ENCODE measurements at places on chromosomes 2 and 18.

DNA sequence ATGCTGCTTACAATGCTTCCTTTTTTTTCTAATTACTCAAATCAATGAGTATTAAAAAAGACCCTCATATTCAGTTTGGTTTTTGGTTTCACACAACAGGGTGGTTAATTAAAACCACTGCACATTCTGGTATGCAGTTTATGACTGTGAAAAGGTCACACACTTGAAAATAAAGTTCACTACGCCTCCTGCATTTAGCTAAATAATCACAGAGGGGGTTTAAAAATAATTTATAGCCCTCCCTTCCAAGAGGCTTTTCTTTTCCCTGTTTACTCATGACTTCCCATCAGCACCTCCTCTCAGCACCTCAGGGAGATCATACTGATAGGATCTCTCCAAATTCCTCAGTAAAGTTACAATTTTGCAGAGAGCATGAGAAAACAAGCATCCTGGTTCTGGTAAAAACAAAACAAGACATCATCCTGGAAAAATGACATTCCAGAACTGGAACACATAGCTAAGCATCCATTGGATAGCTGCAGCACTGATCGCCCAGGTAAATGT is 129.5 kb upstream of the TMEM200C start:
- DNase-seq = no peak
- no peak overlapping the region for H3K27ac ChIP-seq
- H3K4me3 ChIP-seq = no peak overlapping the region

GRCh38 chr18:26017929-26018328 is 72.5 kb downstream of the SS18 start:
- no peaks in the 10 kb centered on the region for H3K27me3 ChIP-seq
- peaks cover 45% of the 10 kb centered on the region for H3K36me3 ChIP-seq
- H3K4me3 ChIP-seq = no peak overlapping the region
- no peak for DNase-seq
- no peak overlapping the region for H3K27ac ChIP-seq

DNA sequence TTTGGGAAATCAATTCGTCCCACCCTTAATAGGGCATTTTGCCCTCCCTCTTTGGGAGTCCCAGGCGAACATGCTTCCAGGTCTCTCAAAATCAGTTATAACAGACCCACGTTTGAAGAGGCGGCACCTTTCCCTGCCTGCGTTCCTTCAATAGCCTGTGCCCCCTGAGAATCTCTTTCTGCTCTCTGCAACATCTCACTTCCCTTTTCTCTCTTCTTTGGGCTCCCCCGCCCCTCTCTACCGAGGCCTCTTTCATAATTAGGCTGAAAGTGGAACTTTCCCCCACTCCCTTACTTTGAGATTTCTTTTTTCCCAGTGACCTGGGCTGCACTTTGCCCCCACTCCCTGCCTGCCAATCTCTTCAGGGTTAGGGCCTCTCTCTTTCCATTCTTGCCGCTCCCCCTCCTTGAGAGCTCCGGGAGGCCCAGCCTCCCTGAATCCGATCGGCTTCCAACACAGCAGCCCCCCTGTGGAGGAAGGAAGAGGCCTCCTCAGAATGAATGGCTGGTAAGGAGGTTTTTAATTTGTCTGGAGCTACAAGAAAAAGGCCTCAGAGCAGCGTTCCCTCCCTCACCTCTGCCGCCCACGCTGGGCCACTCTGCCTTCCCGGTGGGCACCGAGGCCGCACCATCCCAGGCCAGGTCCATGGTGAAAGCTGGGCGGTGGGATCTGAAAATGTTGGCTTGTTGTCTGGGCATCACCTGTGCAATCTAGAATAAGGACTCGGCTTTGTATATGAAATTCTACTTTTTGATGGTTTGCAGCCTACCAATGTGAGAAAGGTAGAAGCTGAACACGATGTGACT is 162.6 kb upstream of the SIX3 start:
- H3K27ac ChIP-seq = no peak overlapping the region
- no peak for DNase-seq
- H3K27me3 ChIP-seq = peaks cover 9% of the 10 kb centered on the region

DNA sequence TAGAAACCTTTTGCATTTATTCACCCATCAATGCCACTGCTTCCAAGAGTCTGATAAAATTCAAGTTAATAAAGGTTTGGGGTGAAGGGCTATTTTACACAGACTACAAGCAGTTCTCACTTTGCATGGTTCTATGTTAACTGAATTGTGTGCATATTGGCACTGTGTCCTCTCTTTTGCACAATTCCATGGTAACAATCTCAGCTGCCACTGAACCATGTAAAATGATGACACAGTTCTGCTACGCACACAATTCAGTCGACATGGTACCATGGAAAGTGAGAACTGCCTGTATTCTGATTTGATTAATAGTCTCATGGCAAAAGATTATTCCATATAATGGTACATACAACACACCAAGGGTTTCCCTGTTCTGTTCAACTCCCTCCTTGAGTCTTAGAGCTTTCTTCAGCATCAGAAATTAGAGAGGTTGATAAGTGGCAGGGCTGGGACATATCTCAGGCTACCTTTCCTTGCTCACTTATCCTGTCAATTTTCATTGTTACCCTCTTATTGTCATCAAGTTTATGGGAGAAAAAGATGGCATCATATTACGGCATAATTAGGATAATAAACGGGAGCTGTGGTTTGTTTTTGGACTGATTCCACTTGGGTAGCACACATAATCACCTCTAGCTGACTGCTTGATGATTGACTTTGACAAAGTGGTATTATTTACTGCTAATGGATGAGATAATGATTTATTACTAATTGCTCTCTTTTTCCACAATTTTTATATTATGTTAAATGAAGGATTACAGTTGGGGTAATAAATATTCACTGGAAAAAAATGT is 139.3 kb upstream of the CREB1 start:
- H3K27me3 ChIP-seq = no peaks in the 10 kb centered on the region
- no peak overlapping the region for H3K4me3 ChIP-seq

GRCh38 chr2:100972452-100972851 is 29.6 kb upstream of the RPL31 start:
- H3K4me3 ChIP-seq = no peak overlapping the region
- H3K36me3 ChIP-seq = no peaks in the 10 kb centered on the region
- no peak for DNase-seq

- no peaks in the 10 kb centered on the region for H3K36me3 ChIP-seq
- DNase-seq = no peak
- H3K27ac ChIP-seq = no peak overlapping the region
- no peak overlapping the region for H3K4me3 ChIP-seq
- H3K27me3 ChIP-seq = no peaks in the 10 kb centered on the region
- H3K4me1 ChIP-seq = peaks cover 4% of the 10 kb centered on the region
Measured at GRCh38 chr2:158022888-158023287, 78.8 kb upstream of the UPP2 start.

GRCh38 chr18:36809590-36810381 is 19.0 kb downstream of the TPGS2 start:
- H3K27ac ChIP-seq = no peak overlapping the region
- peaks cover 54% of the 10 kb centered on the region for H3K36me3 ChIP-seq
- DNase-seq = peak; percentile 50
- H3K4me1 ChIP-seq = peaks cover 3% of the 10 kb centered on the region
- H3K4me3 ChIP-seq = no peak overlapping the region

GRCh38 chr18:7305416-7305815 is 74.5 kb downstream of the LRRC30 start:
- H3K27ac ChIP-seq = no peak overlapping the region
- DNase-seq = no peak
- H3K27me3 ChIP-seq = no peaks in the 10 kb centered on the region
- no peak overlapping the region for H3K4me3 ChIP-seq
